ENCODE measurements at places on chromosomes 4 and X. TPM values are rescaled to one million over a fixed set of nuclear protein-coding genes. Genes with fewer than 3 reads are reported as not detected.
A peak's percentile ranks its signal among the peaks of the same experiment; 100 is the strongest.

GRCh38 chr4:112170451-112170993, 25.3 kb downstream of the FAM241A start:
- DNase-seq: peak; percentile 17
- no peak overlapping the region for H3K4me3 ChIP-seq
- H3K36me3 ChIP-seq: no peaks in the 10 kb centered on the region
- peak overlapping the region; percentile 82 for H3K27ac ChIP-seq
- peaks cover 13% of the 10 kb centered on the region for H3K4me1 ChIP-seq
- no peaks in the 10 kb centered on the region for H3K27me3 ChIP-seq

DNA sequence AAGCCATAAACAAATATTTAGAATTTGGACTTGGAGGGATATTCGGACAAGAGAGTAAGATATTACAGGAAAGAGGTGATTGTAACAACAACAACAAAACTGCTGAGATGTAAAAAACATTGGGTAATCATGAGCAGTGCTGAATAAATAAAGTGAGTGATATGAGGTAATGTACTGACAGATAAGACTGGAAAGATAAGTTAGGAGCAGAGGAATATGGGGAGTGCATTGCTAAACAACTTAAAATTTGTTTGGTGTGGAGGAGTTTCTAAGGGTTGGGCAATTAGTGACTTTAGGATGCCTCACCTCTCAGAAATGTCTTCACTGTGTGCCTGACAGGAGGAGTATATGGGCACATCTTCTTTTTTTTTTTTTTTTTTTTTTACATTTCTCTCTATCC, 637.8 kb upstream of the GRIA3 start:
- no peaks in the 10 kb centered on the region for H3K4me1 ChIP-seq
- no peaks in the 10 kb centered on the region for H3K36me3 ChIP-seq
- H3K4me3 ChIP-seq: no peak overlapping the region
- H3K27ac ChIP-seq: no peak overlapping the region
- H3K27me3 ChIP-seq: no peaks in the 10 kb centered on the region
- DNase-seq: no peak

GRCh38 chr4:145842224-145842887, 96.3 kb downstream of the ZNF827 start:
- peaks cover 8% of the 10 kb centered on the region for H3K36me3 ChIP-seq
- H3K27ac ChIP-seq: no peak overlapping the region
- H3K4me3 ChIP-seq: no peak overlapping the region
- no peak for DNase-seq
- no peaks in the 10 kb centered on the region for H3K27me3 ChIP-seq

DNA sequence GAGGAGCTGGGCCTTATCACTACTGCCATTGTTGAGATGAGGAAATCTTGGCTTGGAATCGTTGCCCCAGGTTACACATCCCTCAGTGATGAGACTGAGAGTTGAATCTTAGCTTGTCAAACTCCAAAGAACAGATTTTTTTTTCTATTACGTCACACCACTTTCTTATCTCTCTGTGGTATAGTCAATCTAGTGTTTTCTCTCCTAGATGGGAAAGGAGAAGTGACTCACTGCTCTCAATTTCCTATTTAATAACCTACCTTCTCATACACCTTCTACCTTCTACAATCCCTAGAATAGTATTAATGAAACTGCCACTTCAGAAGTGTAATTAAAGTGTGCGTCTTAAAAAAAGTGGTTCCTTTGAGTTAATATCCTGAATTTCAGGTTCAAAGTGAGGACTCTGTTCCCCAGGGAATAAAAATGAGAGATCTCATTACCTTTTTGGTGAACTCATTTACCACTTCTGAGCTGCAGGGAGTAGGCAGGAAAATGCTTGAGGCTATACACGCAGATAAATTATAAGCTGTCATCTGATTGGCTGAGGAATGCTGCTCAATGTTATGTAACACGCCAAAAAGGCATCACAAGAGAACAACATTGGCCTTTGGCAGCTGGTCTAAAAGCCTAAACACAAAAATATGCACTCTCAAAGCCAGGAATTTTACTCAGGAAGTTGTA, 59.3 kb downstream of the MAD2L1 start:
- peak; percentile 1 for DNase-seq
- no peaks in the 10 kb centered on the region for H3K36me3 ChIP-seq
- H3K4me3 ChIP-seq: no peak overlapping the region
- H3K27ac ChIP-seq: no peak overlapping the region
- no peaks in the 10 kb centered on the region for H3K4me1 ChIP-seq

DNA sequence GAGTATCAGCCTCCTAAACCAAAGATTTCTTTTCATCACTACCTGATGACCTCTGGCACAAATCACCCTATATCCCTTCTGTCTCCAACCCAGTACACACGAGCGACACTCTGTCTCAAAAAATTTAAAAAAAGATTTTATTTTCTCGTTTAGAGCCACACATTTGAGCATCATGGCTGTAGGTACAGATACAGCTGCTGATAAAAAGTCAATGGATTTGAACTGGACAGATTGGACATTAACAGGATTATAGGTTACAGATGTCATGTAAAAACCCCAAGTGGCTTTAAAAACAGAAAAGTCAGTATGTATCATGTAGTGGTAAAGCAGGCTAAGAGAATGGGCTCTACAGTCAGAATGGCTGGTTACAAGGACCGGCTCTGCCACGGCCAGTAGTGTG, 171.1 kb downstream of the SCFD2 start:
- no peaks in the 10 kb centered on the region for H3K4me1 ChIP-seq
- DNase-seq: no peak
- no peak overlapping the region for H3K27ac ChIP-seq
- no peaks in the 10 kb centered on the region for H3K36me3 ChIP-seq

DNA sequence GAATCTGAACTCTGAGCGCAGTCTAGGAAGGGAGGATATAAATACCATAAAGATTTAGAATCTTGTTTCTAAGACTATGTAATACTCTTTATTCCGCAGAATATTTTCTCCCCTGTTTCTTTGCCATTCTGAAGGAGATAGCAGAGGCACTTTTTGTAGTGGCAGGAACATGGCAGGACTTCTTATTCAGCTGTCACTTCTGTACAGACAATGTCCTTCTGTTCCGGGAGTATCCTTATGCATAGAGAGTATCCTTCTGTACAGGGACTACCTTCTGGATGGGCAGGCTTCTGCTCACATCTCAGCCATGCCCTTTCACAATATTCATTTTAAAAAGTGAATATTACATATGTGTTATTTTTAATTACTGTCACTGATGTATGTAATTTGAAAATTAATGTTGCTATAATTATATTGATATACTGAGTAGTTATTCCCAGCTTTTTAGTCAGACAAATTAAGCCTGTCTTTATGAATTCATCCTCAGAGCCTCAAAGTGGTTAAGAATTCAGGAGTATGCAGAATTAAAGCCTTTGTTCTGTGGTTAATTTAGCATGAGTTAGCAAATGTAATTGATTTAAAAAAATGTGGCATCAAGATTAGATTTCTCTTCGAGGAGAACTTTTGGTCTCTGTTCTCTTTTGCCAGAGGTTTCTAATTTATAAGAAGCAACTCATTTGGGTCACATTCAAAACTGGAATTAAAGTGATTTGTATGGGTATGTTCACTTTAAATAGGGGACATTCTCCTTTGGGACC, 174.4 kb downstream of the FHIP1A start:
- H3K4me1 ChIP-seq: peaks cover 6% of the 10 kb centered on the region
- no peaks in the 10 kb centered on the region for H3K36me3 ChIP-seq
- no peak overlapping the region for H3K4me3 ChIP-seq

DNA sequence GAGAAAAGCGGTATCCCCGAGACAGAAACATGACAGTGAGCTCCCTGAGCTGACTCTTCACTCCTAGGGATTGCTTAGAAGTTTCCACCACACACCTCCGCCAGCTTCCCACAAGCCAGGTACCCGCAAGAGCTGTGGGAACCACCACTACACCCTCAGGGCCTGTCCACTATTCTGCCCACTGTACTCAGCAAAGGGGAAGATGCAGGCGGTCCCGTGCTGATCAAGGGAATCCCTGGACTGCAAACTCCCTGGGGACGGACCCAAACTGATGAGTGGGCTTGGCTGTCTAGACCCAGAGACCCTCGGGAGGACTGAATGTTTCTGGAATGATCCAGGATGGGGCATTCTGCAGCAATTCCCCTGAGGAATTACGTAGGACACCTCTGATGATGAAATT, 30.2 kb downstream of the REELD1 start:
- H3K4me3 ChIP-seq: no peak overlapping the region
- H3K27ac ChIP-seq: no peak overlapping the region
- no peak for DNase-seq
- no peaks in the 10 kb centered on the region for H3K27me3 ChIP-seq
- H3K36me3 ChIP-seq: no peaks in the 10 kb centered on the region

DNA sequence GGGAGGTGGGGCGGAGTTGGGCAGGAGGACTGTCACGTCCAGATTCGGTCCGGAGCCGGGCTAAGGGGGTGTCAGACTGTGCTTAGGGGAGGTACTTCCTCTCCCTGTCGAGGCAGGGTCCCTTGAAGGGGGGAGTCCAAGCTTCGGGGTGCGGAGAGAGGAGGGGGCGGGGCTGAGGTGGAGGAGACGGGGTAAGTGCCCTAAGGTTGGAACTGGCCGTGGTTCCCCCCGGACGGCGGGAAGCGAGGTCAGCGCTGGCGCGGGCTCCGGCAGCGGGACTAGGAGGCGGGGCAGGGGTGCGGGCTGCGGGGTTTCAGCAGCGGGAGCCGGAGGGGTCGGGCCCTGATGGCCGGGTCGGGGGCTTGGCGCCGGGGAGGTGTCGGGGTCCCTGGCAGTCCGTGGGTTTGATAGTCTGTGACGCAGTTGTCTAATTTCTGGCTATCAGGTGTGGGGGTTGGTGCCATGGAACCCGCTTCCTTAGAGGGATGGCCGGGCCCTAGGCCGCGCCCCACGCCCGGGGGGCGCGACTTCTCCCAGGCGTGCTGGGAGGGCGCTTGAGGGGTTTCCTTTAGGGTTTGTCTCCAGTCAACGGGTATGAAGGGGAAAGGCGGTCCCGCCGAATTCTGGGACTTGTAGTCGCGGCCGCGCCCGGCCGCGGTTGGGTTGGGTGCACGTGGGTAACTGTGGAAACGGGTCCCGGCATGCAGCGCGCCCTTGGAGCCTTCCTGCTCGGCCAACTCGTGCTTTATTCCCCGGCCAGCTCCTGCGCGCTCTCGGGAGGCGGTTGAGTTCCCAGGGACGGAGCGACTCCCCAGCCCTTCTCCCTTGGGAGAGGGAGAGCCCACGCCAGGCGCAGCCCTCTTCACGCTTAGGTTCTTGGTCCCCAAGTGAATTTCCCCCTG, 1.5 kb downstream of the DCUN1D4 start:
- H3K4me3 ChIP-seq: peak overlapping the region; percentile 89
- peaks cover 35% of the 10 kb centered on the region for H3K36me3 ChIP-seq
- DNase-seq: peak; percentile 84
- H3K4me1 ChIP-seq: no peaks in the 10 kb centered on the region

- no peak for DNase-seq
- H3K27me3 ChIP-seq: no peaks in the 10 kb centered on the region
- H3K4me1 ChIP-seq: peaks cover 14% of the 10 kb centered on the region
These were observed 129.3 kb downstream of the AKAP4 start for GRCh38 chrX:50071494-50071893.

DNA sequence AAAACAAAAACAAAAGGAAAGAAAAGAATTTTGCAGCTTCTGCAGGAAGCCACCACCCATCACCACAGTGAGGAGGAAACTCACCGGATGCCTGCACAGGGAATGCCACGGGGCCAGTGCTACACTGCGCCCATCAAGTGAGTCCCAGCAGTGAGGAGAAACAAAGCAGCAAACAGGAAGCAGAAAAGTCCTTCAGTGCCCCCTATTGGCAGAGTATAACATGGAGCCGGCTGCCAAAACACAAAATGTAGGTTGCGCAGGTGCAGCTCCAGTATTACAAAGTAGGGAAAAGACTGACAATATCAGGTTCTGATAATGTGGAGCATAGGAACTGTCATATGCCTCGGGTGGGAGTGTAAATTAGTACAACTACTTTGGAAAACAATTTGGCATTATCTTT, 23.3 kb upstream of the SCML2 start:
- no peak overlapping the region for H3K4me3 ChIP-seq
- H3K27ac ChIP-seq: no peak overlapping the region
- peaks cover 23% of the 10 kb centered on the region for H3K27me3 ChIP-seq

- peaks cover 16% of the 10 kb centered on the region for H3K27me3 ChIP-seq
- H3K4me1 ChIP-seq: no peaks in the 10 kb centered on the region
- H3K4me3 ChIP-seq: no peak within 1 kb of the TSS
- H3K27ac ChIP-seq: no peak within 1 kb of the TSS
These were observed at the start of gene RHOXF1 for GRCh38 chrX:120115438-120115963. Gene RHOXF1, minus strand, starts transcription at chrX:120115913. Its CDS starts 51 bp downstream, at chrX:120115862.

- no peak for DNase-seq
- H3K27me3 ChIP-seq: no peaks in the 10 kb centered on the region
- H3K36me3 ChIP-seq: no peaks in the 10 kb centered on the region
- no peaks in the 10 kb centered on the region for H3K4me1 ChIP-seq
These were observed 226.3 kb upstream of the LDB2 start for GRCh38 chr4:17124767-17125166.

DNA sequence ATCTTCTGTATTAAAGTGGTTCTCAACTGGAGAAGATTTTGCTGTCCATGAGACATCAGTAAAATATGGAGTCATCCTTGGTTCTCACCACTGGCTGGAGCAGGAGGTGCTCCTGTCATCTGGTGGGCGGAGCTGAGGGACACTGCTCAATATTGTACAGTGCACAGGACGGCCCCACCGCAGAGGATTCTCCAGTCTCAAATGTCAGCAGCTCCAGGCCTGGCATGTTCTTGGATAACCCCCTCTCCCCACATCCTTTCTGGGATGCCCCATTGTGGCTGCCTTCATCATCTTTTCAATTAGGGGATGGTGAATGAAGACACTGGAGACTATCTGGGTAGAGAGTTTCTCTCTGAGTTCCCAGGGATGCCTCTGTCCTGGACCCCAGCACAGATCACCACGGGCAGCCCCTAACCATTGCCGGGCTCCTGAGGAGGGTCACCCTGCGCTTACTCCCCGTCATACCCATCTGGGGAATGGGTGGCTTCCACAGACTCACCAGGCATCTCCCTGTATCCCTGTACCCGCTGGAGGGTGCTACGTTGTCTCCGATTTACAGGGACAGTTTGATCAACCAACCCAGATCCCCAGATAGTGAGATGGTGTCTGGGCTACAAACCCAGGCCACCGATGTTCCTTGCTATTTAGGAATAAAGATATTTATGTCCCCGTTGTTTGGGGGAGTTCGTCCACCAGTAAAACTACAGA, 21.9 kb upstream of the P2RY8 start:
- H3K36me3 ChIP-seq: no peaks in the 10 kb centered on the region
- H3K4me3 ChIP-seq: no peak overlapping the region
- no peaks in the 10 kb centered on the region for H3K4me1 ChIP-seq

DNA sequence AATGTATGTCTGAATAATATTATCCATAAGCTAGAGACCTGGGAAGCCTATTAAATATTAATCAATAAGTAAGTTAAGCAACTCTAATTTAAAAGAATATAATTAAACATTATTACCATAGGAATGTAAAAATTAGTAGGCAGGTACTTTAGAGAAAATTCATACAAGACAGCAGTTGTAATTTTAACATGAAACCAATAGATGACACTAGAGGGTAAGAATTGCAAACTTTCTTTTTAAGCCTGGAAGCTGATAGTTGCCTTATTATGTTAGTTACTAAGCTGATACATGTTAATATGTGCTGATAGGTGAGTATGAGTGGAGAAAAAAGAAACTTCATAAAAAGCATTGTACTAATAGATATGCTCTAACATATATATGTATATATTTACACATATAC, 1157.4 kb downstream of the FAM133A start:
- no peaks in the 10 kb centered on the region for H3K4me1 ChIP-seq
- H3K36me3 ChIP-seq: no peaks in the 10 kb centered on the region
- no peak overlapping the region for H3K27ac ChIP-seq
- H3K27me3 ChIP-seq: no peaks in the 10 kb centered on the region
- DNase-seq: no peak

GRCh38 chrX:131068945-131069719, 11.0 kb downstream of the ARHGAP36 start:
- peaks cover 32% of the 10 kb centered on the region for H3K27me3 ChIP-seq
- no peak overlapping the region for H3K27ac ChIP-seq
- H3K4me1 ChIP-seq: no peaks in the 10 kb centered on the region
- H3K4me3 ChIP-seq: no peak overlapping the region

The IL2 gene
- total RNA-seq: not detected

The CENPVL3 gene
- total RNA-seq: not detected

The MAGEB16 gene
- total RNA-seq: not detected

Measured in Calu3 (cell line).